ENCODE measurements at places on chromosomes 16 and 17. TPM values are rescaled to one million over a fixed set of nuclear protein-coding genes. Genes with fewer than 3 reads are reported as not detected.

The TTC19 gene
- 100 TPM for total RNA-seq

The GPR142 gene
- total RNA-seq = not detected

The HSD17B2 gene
- total RNA-seq = 0.80 TPM

The SKAP1 gene
- 1.1 TPM for total RNA-seq

The ZBTB4 gene
- total RNA-seq = 60.5 TPM

The SETD6 gene
- total RNA-seq = 45.4 TPM

The USP22 gene
- 242 TPM for total RNA-seq

The KRTAP2-3 gene
- total RNA-seq = not detected

The AOC3 gene
- total RNA-seq = 20.7 TPM

The TBX2 gene
- total RNA-seq = 9.2 TPM

GRCh38 chr16:22016927-22017326 is 9.0 kb downstream of the MOSMO start:
- H3K4me3 ChIP-seq = no peak overlapping the region
- no peaks in the 10 kb centered on the region for H3K27me3 ChIP-seq
- H3K27ac ChIP-seq = no peak overlapping the region
- H3K4me1 ChIP-seq = no peaks in the 10 kb centered on the region

DNA sequence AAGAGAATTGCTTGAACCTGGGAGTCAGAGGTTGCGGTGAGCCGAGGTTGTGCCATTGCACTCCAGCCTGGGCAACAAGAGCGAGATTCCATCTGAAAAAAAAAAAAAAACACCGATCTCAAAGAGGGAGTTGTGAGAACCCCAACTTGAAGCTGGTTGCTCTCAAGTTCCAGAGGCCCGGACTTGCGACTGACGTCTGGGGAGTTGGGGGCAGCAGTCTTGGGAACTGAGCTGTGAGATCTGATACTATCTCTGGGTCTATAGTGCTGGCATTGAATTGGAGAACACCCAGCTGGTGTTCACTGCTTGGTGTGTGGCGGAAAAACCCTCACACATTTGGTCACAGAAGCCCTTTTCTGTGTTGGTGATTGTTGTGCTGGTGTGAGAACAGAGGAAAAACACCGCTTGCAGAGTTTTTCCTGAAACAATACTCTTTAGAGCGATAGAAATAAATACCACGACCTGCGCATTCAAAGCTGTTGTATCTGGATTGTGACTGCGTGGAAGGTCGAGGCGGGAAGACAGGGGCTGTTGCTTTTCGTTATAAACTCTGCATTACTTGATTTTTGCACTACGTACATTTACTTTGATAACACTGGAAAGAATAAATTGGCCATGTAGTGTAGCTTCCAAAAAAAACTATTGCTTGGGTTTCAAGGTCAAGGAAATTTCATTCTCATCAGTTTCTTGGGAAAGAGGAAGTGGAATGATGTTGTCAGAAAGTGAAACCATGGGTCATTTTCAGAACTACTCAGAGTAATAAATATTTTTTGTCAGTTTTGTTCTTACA is 8.8 kb downstream of the SCIMP start:
- H3K4me1 ChIP-seq = no peaks in the 10 kb centered on the region
- no peaks in the 10 kb centered on the region for H3K36me3 ChIP-seq
- H3K27ac ChIP-seq = no peak overlapping the region
- no peak overlapping the region for H3K4me3 ChIP-seq
- no peak for DNase-seq

GRCh38 chr17:77948690-77949114 is 9.8 kb upstream of the TNRC6C start:
- no peak overlapping the region for H3K4me3 ChIP-seq
- DNase-seq = no peak
- no peaks in the 10 kb centered on the region for H3K27me3 ChIP-seq

DNA sequence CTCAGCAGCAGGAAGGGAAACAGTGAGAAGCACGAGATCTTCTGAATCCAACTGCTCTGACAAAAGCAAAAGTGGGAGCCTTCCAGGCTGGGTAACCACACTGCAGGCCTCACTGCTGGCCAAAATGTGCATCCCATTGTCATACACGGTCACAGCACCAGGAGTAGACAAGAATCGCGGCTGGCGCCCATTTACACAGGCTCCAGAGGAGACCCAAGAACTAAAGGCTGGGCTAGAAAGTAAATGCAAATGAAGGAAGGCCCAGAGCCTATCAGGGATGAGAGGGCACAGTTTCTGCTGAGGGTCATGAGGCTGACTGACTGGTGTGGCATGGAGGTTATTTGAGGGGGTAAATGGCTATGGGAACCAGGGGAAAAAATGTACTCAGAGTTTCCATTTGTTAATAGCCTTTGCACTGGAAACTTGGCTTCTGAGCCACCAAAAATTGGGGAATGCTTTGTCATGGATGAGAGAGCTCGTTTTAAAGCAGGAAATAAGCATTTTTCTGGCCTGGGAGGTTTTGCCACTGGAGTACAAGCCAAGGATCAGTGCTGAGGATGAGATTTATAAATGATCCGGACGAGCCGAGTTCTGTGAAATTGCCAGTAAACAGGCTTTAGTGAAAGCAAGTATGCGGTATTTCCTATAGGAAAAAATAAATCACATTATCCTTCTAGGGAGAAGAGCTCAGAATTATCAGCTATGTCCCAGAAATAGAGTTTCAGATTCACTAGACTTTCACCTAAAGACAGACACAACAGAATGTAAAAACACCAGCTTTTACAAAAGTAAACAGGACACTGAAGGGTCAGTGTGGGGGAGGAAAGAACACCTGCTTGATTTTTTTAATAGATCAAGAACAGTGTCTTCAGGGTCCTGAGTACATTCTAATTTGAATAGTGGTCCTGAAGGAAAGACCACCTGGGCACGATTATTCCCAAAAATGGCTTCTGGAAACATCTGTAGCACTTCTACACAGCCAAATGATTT is 66.9 kb upstream of the GSG1L start:
- no peak for DNase-seq
- no peaks in the 10 kb centered on the region for H3K27me3 ChIP-seq
- no peak overlapping the region for H3K4me3 ChIP-seq
- H3K4me1 ChIP-seq = no peaks in the 10 kb centered on the region

- no peaks in the 10 kb centered on the region for H3K4me1 ChIP-seq
- H3K4me3 ChIP-seq = no peak overlapping the region
- no peaks in the 10 kb centered on the region for H3K27me3 ChIP-seq
- no peak for DNase-seq
- no peaks in the 10 kb centered on the region for H3K36me3 ChIP-seq
- H3K27ac ChIP-seq = no peak overlapping the region
Observed at GRCh38 chr17:66468241-66469087, 166.1 kb downstream of the PRKCA start.

DNA sequence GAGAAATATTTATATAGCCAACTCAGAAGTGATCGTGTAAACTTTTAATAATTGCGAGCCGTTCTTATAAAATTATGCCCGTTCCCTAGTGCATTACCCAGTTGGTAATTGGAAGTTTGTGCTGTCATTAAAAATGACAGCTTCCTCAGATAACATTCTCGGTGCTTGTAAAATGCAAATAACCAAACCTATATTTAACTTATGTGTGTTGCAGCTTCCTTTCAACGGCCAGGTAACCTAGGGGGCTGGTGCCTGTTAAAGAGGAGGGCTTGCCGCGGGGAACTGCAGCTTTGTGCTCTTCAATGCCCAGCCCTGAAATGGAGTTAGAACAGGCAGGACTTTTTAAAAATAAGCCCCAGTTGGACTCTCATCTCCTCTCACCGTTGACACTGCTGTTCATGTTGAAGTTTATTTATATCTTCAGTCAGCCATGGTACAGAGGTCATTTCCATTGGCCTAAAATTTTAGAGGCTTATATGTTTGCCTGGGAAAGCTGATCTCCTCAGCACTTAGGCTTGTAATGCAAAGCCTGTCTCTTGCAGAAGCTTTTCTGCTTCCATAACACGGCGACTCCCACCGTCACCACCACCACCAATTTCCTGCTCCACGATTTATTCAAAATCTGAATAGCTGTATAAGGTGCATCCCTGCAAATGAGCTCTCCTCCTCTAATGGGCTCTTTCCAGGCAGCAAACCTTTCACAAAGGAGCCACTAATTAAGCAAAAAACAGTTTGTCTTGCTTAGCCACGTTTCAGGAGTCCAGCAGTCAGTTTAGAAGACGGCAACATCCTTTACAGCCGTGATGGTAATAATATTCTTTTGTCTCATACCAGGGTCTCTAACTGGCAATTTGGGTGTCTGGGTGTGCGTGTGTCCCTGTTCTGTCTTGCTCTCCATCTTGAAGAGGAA is 74.7 kb downstream of the RPA1 start:
- H3K36me3 ChIP-seq = no peaks in the 10 kb centered on the region
- no peaks in the 10 kb centered on the region for H3K27me3 ChIP-seq
- H3K4me1 ChIP-seq = no peaks in the 10 kb centered on the region
- H3K4me3 ChIP-seq = no peak overlapping the region

GRCh38 chr16:24036614-24037013 is 200.8 kb downstream of the PRKCB start:
- H3K36me3 ChIP-seq = no peaks in the 10 kb centered on the region
- no peaks in the 10 kb centered on the region for H3K27me3 ChIP-seq
- no peak overlapping the region for H3K27ac ChIP-seq
- no peaks in the 10 kb centered on the region for H3K4me1 ChIP-seq
- DNase-seq = peak; percentile 19

DNA sequence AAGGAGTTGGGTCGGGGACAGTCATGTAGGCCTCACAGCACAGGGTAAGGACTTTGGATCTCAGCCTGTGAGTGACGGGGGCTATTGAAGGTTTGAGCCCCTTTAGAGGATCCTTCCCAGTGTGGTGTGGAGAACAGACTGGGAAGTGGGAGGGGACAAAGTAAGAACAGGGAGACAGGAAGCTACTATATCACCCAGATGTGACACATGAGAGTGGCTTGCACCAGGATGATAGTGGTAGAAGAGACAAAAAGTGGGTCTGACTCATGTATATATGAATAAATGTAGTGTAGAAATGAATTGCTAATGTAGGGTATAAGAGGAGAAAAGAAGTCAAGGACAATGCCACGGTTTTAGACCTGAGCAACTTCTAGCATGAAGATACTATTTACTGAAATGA is 4.5 kb downstream of the NUP93 start:
- DNase-seq = no peak
- H3K36me3 ChIP-seq = no peaks in the 10 kb centered on the region
- H3K27ac ChIP-seq = no peak overlapping the region
- H3K4me3 ChIP-seq = no peak overlapping the region
- no peaks in the 10 kb centered on the region for H3K27me3 ChIP-seq

DNA sequence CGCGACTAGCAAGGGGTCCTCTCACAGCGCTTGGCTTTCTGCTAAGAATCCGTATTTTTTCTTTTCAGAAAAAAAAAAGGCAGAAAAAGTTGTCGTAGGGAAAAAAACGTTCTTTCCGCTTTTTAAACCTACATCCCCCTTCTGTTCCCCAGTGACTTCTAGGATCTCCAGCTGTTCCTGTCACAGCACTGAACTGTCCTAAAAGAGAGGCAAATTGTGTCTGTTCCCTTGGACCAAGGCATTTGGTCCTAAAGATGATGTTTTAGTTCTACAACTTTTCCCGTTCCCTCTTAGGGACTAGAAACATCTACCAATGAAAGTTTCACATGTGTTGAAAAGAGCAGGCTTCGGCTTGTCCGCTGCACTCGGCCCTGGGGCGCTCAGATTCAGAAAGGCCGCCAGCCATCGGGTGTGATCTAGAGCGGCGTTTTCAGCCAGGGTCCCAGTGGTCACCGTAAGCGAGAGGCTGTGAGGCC is 100.7 kb upstream of the CHMP6 start:
- no peaks in the 10 kb centered on the region for H3K36me3 ChIP-seq
- no peaks in the 10 kb centered on the region for H3K27me3 ChIP-seq
- H3K27ac ChIP-seq = no peak overlapping the region
- no peak overlapping the region for H3K4me3 ChIP-seq
- no peak for DNase-seq

- DNase-seq = no peak
- no peaks in the 10 kb centered on the region for H3K4me1 ChIP-seq
- H3K27ac ChIP-seq = no peak overlapping the region
- H3K27me3 ChIP-seq = no peaks in the 10 kb centered on the region
- no peak overlapping the region for H3K4me3 ChIP-seq
Observed at GRCh38 chr16:10228779-10229178, 46.6 kb upstream of the GRIN2A start.

DNA sequence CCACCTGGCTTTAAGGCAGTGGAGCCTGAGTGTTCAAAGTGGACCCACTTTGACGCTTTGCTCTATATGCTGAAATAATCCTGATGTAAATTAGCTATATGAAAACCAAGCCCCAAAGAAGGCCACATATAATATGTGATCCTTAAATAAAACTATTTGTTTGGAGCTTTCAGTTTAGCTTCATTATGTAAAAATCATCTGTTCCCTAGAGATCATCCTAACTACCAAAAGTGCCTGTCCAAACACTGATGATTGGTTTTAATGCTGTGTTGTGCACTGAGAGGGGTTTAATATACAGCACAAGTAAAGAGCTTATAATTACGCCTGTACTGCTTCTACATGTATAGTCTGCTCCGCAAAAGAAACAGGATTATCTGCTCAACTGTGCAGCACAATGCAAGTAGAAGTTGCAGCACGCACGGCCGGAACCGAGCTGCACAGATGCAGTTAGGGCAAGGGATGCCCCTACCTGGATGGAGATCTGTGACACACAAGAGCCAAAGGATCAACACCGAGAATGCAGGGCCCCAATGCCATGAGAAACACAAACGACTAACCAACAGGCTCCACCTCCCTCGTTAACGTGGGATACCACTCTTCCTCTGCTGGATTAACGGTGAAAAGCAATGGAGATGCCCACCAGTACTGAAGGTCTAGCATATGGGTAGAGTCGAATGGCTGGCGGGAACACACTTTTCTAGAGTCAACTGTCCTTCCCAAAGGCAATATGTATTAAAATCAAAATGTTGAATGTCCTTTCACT is 20.5 kb downstream of the USP7 start:
- no peaks in the 10 kb centered on the region for H3K4me1 ChIP-seq
- H3K27me3 ChIP-seq = no peaks in the 10 kb centered on the region
- no peak overlapping the region for H3K4me3 ChIP-seq

DNA sequence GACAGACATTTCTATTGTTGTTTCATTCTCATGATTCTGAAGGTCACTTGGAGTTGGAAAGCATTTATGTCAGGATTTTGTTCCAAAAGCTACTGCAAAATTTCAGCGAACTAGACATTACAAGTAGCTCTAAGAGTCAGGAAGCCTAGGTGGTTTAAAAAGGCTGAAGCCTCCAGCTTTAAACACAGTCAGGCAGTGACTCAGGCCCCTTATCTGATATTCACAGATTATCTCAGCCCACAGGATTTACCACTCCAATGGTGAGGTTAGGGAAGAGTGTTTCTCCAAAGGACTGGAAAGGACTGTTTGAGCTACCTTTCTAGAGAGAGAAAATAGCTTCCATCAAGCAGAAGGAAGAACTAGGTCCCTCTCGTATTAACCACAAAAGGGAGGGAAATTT is 624.4 kb upstream of the C16orf82 start:
- no peaks in the 10 kb centered on the region for H3K4me1 ChIP-seq
- no peak overlapping the region for H3K27ac ChIP-seq
- no peak overlapping the region for H3K4me3 ChIP-seq
- H3K36me3 ChIP-seq = no peaks in the 10 kb centered on the region

DNA sequence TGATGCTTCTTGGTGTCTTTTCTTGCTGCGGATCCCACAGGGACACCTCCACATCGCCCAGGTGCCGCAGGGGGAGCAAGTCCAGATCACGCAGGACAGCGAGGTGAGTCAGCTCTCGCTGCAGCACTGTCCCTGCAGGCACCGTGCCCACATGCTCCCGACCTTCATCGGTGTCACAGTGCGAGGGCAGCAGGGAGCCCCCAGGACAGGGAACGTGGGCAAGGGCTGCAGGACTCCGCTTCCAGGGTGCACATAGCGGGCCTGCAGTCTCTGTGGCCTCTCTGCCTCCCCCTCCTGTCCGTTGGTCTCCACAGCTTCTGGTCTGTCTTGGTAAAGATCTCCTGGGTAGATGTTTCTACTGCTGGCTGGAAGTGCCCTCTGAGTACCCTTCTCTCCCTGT is 84.1 kb downstream of the BANP start:
- no peaks in the 10 kb centered on the region for H3K36me3 ChIP-seq
- H3K4me3 ChIP-seq = no peak overlapping the region
- no peak overlapping the region for H3K27ac ChIP-seq

All from prostate gland (tissue), 2 donors.